ENCODE measurements at places on chromosomes 3 and 15.

DNA sequence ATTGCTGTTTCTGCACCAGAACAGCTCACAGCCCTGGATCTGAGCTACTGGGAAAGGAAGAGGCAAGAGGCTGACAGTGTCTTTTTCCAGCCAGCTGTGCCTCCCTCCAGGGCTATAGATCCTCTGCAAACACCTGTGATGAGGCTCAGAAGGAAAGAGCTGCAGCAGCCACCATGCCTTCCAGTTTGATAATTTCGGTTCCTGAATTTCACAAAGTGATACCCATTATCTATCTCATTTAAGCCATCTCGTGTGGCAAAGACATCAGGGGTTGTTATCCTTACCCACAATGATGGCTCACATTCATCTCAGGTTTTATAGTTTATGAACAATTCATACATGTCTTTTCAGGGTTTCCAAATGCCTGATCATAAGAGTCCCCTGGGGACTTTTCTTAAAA lies 1.8 kb upstream of the LARP6 start:
- no peak for DNase-seq

- DNase-seq, result no peak
These were observed 102.2 kb downstream of the ABHD5 start for GRCh38 chr3:43792904-43793303.

- peak; percentile 23 for DNase-seq
These were observed 643 bp downstream of the MYO5A start for GRCh38 chr15:52527911-52528563.

- no peak for DNase-seq
These were observed 229.1 kb upstream of the ARHGEF26 start for GRCh38 chr3:153892126-153892525.

DNA sequence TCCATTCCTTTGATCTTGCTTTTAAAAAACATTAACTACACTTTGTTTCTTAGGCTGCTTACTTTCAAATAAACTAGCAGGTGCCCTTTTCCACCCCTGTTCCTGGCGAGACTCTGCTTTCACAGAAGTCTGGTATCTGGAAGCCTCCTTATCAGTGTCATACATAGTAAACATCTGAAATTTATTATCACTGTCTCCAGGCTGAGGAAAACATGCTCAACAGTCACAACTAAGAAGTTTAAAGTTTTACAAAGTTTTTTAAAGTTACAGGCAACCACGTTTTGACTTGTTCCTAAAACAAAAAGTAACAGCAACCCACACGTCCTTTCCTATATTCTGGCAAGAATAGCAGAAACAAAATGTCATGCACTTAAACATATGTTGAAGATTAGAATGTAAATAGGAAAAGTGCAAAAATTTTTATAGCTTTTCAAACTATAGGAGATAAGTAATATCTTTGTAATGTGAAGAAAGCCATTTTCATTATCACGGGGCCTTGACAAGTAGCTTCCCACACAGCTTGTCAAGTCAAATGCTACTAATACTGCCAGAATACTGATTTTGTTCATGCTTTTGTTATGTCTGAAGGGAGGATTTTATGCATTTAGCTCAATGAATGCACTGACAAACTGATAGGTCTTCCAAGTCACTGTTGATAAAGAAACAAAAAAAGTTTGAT lies 275.2 kb upstream of the KCNMB2 start:
- DNase-seq, result no peak

DNA sequence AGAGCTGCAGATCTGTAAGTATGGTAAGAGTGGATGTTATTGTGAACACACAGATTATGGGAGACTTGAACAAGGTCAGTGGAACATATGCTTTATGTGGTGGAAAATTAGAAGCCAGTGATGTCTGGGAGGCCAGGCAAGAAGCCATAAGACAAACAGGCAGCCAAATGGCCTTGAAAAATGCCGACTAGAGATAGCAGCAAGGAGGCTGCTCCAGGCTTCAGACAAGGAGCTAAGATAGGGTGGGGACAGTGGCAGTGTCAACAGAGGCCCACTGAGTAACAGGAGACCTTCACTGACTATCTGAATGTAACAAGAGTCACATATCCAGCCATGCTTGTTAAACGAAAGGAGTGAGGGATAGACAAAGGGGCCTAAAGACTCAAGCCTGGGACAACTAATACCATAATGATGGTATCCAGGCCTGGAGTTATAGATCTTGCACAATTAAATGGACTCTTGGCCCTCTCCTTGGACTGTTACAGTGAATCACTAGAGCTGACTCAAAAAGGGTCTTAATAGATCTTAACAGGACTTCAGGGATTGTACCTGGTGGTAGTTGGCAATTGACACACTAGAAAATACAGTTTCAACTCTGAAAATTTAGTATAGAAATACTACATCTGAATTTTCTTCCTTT lies 50.6 kb downstream of the CFAP20DC start:
- no peak for DNase-seq

GRCh38 chr15:71333839-71334238 lies 218.6 kb downstream of the THSD4 start:
- no peak for DNase-seq

- no peak for DNase-seq
These were observed 37.0 kb downstream of the GMNC start for GRCh38 chr3:190825386-190826016.

DNA sequence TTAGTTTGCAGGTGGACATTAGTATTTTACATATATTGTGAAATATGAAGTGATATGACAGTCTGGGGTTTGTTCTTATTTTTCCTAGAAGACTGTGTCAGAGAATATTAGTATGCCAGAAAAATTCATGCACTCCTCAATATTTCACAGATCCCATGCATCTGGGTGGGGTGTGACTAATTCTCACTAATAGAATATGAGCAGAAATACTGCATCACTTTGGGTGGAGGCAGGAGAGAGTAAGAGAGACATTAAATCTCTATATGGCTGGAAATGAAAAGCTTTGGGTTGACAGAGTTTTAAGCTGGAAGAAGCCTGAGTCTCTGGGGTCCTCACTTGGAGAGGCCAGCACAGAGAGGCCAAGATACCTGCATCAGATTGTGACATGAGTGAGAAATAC lies 101.3 kb upstream of the DPH6 start:
- DNase-seq, result no peak

GRCh38 chr15:57703387-57703786 lies 3.1 kb upstream of the POLR2M start:
- no peak for DNase-seq

DNA sequence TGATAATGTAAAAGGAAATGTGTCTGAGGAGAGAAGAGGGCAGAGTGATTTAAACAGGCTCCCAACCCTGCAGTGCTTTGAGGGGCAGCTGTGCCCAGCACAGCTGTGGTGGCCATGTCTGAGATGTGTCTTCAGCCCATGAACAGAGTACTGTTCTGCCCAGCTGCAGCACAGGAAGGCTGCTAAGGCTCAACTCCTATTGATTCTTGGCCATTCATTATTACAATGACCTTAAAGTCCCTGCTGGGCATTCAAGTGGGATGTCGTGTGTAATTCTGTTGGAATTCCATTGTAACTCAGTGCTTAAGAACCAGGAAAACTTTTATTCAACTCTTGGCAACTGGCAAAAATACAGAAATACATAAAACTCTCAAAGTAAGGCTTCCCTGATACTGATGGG lies 229.3 kb downstream of the MCTP2 start:
- DNase-seq, result no peak

DNA sequence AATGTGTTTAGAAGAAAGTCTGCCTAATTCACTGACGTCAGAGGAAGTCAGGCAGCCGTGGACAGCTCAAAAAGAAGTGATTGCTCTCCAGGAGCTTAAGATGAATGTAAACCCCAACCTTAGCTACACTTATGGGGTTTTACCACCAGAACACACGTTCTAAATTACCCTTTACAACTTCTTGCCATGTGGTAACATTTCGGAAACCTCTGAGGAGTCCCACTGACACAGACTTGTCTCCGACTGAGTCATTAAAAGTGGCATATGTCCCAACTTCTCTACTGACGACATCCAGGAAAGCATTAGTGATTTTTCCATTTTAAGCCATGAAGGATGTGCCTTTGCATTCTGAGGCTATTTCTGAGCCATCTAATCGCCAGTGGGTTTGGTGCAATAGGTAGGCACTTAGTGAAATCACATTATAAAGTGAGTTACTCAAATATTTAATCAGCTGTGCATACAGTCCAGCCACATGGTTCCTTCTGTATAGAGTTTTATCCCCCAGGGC lies 32.4 kb downstream of the C2CD4A start:
- DNase-seq, result no peak

DNA sequence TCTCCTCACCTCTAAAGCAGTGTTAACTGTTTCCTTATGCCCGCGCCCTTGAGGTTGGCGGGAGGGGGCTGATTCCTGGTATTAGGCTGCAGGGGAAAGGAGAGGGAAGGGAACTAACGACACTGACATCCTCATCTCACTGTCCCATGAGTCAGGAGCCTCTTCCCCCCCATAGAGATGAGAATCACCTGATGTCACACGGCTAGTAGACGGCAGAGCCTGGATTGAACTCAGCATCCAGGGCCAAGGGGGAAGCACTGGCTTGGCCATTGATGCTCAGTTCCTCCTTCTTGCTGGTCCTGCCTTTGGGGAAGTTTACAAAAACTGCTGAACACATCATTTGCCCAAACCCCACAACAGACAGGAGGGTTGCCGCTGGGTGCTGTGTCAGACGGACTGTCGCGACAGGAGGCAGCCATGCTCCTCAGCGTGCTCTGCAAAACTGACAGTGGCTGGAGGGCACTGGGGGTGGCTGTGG lies 38.5 kb downstream of the IDH2 start:
- DNase-seq, result no peak

GRCh38 chr15:93613386-93613785 lies 524.4 kb upstream of the RGMA start:
- DNase-seq, result no peak

DNA sequence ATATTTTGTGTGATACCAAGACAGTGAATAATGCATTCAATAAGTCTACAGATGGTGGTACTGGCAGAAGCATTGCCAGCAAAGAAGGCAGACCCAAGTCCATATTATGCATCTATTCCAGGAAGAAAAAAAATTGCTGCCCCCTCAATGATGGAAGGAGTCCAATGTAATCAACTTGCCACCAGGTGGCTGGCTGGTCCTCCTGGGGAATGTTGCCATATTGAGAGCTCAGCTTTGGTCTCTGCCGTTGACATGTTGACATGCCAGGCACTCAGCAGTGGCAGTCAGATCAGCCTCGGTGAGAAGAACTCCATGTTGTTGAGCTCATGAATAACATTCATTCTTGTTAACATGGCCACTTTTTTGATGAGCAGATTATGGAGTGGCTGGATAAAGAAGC lies 298.5 kb downstream of the IGSF11 start:
- no peak for DNase-seq

GRCh38 chr3:130658678-130659077 lies 88.0 kb downstream of the PIK3R4 start:
- DNase-seq, result no peak

GRCh38 chr3:126013751-126014156 lies 44.8 kb downstream of the ROPN1B start:
- no peak for DNase-seq

- no peak for DNase-seq
These were observed 132.9 kb upstream of the LPP start for GRCh38 chr3:188021041-188021440.

GRCh38 chr3:42728668-42729364 lies 26.2 kb upstream of the HHATL start:
- no peak for DNase-seq

GRCh38 chr3:43074482-43074881 lies 31.4 kb downstream of the POMGNT2 start:
- DNase-seq, result no peak

DNA sequence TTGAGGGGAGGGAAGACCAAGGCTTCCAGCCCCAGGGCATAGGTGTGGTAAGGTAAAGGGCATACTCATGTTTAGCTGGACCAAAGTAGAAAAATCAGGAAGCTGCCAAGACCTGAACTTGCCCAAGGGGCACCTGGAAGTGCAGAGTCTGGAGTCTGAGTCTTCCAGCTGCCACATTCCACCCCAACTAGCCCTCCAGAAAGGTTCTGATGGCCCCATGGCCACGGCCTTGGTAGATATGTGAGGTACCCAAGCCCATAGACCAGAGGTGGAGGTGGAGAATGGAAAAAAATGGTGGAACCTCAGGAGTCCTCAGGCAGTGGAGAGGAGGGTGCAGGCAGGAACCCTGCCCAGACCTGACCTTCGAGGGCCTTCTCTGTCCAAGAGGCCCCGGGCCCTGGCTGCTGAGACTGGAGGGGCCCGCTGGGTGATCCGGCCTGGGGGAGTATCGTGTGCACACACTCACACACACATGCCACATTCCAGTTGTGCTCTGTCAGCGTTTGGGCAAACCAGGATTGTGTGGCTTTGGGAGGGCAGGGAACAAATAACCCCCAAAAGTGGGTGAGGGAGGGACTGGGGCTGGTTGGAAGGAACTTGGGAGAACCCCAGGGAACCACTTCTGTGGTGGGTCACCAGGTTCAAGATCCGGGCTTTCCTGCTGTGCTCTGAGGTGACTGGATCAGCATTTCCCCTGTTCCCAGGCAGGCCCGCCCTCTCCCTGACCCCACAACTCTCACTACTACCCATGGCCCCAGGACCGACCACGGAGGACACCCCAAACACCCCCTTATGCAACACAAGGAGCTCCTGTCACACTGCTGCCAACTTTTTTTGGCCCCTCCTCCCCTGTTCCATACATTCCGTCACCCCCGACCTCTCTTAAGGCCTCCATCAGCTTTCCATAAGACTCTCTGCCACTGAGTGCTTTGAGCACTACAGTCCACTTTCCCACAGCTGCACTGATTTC lies 11.6 kb downstream of the MYL3 start:
- no peak for DNase-seq

GRCh38 chr15:29196290-29196689 lies 73.3 kb downstream of the NSMCE3 start:
- no peak for DNase-seq

- no peak for DNase-seq
These were observed 23.1 kb downstream of the CCDC33 start for GRCh38 chr15:74259292-74259648.

GRCh38 chr3:71299160-71299559 lies 284.4 kb downstream of the FOXP1 start:
- no peak for DNase-seq

GRCh38 chr3:67292356-67293121 lies 294.4 kb downstream of the KBTBD8 start:
- no peak for DNase-seq

DNA sequence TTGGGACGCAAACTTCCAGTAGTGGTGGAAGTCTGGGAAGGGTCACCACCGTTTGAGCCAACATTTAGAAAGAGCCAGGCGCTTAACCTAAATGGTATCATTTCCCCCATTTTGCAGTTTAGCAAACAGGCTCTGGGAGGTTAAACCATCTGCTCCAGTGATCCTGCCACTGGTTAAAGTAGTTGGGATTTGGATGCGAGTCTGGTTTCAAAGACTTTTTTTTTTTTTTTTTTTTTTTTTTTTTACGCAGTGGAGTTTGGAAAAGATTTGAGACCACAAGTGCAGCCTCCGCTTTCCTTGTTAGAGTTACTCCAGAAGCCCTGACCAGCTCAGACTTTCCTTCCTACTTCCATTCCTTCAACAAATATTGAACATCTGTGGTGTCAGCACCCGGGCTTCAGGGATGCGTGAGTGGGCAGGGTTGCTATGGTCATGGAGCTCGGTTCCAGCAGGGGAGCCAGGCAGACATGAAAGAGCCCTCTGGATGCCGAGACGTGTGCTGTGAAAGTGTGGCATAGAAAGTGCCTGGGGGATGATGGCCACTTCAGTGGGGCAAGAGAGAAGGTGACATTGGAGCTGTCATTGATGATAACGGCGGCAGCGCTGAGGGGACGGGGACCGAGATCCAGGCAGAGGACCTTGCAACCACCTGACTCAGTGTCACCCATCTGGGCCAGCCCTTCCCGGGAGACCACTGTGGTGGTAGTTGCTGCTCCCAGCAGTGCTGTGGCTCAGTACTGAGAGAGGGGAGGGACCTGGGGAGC lies 1.1 kb upstream of the RNU6-1 start:
- DNase-seq, result no peak

All from activated gamma-delta T cell (primary cell).